ENCODE measurements at places on chromosomes 1 and 21.

DNA sequence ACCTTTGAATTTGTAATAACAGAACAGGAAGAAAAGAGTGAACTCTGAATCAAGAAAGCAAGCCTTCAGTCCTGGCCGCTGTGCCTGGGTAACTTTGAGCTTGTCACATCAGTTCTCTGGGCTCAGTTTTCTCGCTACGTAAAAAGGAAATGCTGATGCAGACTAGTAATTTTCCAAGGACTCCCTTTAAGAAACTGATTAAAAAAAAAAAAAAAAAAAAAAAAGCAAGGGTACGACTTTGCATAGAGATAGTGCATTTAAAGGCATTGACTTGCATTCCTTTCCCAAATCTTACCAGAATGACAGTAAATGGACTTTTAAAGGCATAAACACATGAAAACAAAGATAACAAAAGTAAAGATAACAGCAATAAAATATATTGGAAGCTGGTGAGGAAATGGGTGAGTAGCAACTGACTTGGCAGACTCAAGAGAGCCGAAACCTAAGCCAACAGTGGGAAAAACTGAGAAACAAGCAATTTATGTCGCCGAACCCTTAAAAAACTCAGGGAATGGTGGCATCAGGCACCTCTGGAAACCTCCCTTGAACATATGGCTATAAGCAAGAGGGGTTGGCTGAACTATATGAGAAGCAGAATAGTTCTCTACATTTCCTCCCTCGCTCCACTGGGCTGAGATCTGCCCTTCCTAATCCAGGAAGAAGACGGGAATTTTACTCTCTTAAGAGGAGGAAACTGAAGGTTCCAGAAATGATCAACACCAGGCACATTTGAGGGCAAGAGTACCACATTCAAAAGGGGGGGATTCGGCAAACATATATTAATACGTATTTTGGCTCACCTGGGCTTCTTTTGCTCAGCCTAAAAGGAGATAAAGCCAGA is 189.2 kb downstream of the CDC7 start:
- no peak for DNase-seq

GRCh38 chr1:119808491-119808890 is 2.8 kb downstream of the REG4 start:
- no peak for DNase-seq

DNA sequence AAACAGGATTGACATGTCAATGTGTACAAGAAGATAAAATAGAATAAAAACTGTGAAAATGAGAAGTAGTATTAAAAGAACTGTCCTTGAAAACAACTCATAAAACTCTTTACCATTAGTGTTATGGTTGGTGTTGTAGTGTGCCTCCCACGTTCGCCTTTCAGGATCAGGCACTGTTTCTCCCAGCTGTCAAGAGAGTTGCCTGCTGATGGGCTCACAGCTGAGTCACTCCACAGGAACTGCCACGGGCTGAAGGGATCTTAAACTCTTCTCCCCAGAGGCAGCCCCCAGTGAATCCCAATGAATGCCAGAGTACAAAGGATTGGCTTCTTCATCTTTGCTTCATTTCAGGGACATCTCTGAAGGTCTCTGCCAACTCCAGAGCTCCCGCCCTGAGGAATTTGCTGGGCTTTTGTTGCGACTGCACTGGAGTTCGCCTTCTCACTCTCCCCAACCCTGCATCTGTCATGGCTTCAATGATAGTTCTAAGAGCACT is 119.6 kb downstream of the ADGRL2 start:
- no peak for DNase-seq

DNA sequence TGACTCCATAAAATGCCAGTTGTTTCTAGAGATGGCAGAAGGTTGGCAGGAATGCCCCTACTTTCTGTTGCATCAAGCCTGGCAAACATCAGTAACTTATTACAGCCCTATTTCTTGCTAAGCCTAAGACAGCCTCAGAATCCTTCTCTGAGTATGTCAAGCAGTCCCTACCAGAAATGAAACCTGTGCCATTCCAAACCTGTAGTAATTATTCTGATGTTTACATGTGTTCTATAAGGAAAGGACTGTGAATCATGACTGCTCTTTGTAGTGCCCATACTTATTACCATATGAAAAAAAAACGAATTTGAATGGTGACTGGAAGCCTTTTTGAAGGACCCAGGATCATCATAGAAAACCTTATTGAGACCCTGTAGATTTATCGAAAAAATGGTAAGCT is 5.4 kb downstream of the CDCA8 start:
- no peak for DNase-seq

DNA sequence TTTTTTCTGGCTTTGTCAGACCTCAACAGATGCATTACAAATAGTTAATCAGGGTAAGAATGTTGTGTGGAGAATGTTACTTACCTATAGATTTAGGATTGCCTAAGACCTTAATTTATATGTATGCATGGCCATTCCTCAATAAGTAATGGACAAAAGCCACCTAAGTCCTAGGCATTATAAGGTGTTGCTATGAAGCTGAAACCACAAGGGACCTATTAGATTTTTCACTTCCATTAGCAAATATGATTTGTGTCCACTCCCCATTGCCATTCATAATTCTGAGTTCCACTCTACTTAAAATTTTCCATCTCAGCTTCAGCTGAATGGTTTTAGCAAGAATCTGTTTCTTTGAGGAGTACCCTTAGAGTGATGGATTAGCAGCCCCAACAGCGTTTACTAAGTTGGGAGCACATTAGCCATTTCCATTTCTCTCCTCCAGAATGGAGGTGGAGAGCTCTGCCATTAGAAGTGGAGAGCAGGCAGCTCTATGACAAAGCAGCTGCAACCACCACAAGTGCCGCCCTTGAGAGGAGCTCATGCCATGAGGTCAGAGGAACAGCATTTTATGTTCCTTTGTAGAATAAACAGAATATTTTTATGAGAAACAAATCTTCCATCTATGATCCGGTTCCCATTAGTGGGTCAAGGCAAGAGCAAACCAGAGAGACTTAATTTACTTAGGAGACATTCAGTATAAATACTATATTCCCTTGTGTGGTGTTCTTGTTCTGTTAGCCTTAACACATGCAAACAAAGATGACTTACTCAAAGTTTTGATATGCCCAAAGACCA is 28.9 kb upstream of the C1orf87 start:
- DNase-seq: no peak

GRCh38 chr21:30882866-30883597 is 1.7 kb upstream of the KRTAP11-1 start:
- DNase-seq: no peak

- DNase-seq: no peak
Measured at GRCh38 chr1:218273762-218274479, 11.2 kb upstream of the RRP15 start.
